ENCODE measurements at places on chromosomes 3 and 15.

DNA sequence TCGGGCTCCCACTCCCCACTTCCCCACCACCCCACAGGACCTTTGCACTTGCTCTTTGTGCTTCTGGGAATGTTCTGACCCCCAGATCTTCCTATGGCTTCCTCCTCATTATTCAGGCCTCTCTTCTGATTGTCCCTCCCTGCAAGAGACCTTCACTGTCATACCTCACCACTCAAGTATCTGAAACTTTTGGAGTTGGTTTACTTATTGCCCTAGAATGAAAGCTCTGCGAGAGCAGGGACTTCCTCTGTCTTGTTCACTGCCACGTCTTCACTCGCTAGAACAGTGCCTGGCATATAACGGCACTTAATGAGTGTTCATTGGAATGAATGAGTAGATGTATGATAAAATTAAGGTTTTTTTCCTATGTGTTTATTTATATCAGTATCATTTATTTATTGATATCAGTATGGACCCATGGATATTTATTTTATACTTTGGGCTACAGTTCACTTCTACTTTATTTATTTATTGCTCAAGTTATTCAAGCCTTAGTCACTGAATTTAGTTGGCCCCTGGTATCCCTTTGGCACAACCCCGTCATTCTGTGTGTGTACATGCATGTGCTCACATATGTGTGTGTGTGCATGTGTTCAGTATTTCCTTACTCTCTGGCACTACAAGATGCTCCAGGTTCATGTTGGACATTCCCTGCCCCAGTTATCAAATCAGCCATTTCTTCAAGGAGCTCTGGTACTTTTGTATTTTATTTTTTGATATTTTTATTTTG lies 197.6 kb downstream of the THSD4 start:
- no peak for DNase-seq

GRCh38 chr3:9732740-9733115 lies 1.2 kb downstream of the BRPF1 start:
- DNase-seq = no peak

DNA sequence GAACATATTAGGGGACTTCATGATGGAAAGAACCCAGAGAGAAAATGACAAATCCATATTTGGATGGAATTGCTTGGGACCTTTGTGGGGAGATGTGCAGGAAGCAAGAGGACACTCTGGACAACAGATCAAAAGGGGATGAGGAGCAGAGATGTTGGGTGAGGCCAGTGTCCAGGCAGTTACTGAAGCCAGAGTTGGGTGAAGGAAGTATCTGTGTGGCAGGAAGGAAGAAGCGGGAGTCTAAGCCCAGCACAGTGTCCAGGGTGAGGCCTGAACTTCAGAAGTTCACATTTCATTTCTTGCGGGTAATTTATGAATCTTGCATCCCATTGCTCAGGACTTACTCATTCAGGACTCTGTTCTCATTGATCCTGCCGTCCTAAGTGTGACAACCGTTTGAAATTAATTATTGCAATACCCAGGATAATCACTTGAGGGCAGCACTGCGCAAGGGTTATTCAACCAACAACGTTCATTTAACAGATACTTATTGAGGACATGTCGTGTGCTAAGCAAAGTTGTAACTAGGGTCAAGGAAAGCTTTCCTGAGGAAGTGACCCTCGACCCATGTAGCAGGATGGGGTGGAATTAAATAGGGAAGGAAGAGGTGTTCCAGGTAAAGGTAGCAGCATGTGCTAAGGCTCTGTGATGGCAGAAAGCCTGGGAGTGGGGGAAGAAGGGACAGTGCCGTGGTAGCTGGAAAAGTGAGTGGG lies 61.3 kb upstream of the CMTM8 start:
- DNase-seq = peak; percentile 52

DNA sequence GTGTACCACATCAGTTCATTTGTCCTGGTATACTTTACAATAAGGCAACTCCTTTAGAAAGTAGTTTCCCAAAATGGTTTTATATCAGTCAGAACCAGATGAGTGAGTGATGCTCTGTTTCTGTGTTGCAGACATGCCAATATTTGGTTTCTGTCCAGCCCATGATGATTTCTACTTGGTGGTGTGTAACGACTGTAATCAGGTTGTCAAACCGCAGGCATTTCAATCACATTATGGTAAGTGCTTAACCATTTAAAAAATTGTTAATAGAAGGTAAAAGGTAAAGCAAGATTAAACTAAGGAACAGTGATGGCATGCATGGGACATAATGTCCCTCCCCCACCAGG lies 40.0 kb upstream of the SCAANT1 start:
- DNase-seq = no peak

GRCh38 chr3:127608362-127608718 lies 10.1 kb downstream of the MCM2 start:
- DNase-seq = no peak
